Vagina (tissue), 2 donors: ENCODE measurements at places on chromosomes 12 and 14. TPM values are rescaled to one million over a fixed set of nuclear protein-coding genes. Genes with fewer than 3 reads are reported as not detected.

The DCAF5 gene
- 48.6 TPM for total RNA-seq

The RSRC2 gene
- total RNA-seq = 93.3 TPM

- no peak for DNase-seq
These were observed 45.6 kb upstream of the SOCS2 start for GRCh38 chr12:93526786-93527428.

GRCh38 chr12:69570545-69571399, 14.5 kb upstream of the CCT2 start:
- DNase-seq = no peak

DNA sequence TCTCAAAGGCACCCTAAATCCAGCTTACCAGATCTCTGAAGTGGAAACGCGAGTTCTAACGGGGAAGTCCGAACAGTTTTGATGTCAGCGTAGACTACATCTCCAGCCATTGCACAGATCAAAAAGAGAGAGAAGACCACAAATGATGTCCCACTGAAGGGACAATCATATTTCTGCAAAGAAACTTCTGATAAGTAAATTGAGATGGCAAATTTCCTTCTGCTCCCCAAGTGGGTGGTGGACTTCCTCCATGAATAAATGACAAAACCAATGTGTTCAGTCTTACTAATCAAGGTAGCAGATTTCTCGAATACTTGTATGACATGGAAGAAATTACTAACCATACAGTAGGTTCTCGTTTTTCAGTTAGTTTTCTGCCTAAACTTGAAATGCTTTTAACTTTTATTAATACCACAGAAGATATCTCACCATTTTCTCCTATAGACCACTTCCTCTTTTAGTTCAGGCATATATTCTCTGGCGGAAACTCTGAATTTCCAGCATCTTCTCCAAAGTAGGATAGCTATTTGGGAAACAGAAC, at the start of gene CLECL1:
CLECL1 (minus strand) TSS at position 177 of the 541 bp plus-strand sequence.
- DNase-seq = no peak

DNA sequence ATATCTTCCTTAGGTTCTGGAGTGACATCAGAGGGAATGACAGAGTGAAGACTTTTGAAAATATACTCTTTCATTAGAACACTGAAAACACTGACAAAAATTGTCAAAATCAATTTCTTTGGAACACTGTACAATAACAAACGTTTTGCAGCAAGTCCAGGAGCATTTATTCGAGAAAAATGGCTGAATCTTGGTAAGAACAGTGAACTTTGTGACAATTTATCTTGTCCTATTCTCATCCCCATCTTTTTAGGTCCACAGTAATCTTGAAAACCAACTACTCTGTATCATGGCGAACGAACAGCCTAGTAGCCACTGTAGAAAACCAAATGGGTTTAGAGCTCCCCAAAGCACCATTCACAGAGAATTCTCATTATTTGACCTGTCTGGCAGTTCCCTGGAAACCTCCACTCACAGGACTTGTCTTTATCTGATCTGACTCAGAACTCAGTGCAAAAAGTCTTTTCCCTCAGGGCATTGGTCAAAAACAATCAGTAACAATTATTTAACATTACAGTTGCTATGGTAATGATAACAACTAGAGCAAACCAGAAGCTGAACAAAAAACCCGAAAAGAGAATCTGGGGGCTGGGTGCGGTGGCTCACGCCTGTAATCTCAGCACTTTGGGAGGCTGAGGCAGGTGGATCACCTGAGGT, 20.3 kb upstream of the PPP2R5E start:
- DNase-seq = no peak

GRCh38 chr14:68608574-68608962, 184.3 kb downstream of the ZFP36L1 start:
- no peak for DNase-seq

GRCh38 chr14:65854215-65854614, 441.7 kb downstream of the FUT8 start:
- DNase-seq = no peak

DNA sequence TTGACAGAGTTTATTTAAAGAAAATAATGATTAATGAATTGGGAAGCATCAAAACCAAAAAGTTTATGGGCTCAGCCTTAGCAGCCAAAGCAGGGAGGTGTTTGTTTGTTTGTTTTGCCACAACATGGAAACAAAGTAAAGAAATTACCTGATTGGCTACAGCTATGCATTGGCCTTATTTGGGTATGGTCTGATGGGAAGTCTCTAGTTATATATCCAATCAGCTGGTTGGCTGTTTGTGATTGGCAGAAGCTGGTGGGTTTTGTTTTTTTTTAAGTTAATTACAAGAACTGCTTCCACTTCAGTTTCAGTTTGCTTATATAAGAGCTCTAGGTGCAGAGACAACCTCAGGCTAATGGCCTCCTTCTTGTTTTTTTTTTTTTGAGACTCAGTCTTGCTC, 4.6 kb upstream of the LEMD3 start:
- no peak for DNase-seq
